H1 (cell line): ENCODE measurements at places on chromosomes 11 and 22. TPM values are rescaled to one million over a fixed set of nuclear protein-coding genes. Genes with fewer than 3 reads are reported as not detected.

- DNase-seq, result no peak
Observed at GRCh38 chr22:30245181-30245984, 1.2 kb downstream of the LIF start.

The CARD16 gene
- not detected in 2 replicates for total RNA-seq

DNA sequence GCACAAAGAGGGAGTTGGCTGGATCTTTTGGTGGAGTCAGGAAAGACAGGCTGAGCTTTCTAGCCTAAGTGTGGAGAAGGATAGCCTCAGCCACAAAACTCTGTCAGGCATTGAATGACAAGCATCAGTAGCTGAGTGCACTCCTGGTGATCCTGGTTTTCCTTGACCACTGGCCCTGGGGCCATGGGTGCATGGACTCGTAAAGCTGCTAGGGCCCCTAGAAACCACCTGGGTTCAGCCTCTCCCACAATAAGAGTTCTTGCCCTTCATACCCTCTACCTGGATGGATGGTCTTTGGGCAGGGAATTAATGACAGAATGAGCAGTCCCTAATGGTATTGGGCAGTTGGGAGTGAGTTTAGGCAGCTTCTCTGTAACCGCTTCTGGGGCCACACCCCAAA, 22.9 kb downstream of the TUB start:
- no peak for DNase-seq

The SLC22A6 gene
- total RNA-seq, result not detected in 2 replicates

The MS4A4A gene
- not detected in 2 replicates for total RNA-seq

The NDUFA6 gene
- 99.5 and 105 TPM in 2 replicates for total RNA-seq

GRCh38 chr11:13944911-13945425, 17.6 kb upstream of the SPON1 start:
- DNase-seq, result no peak

The C11orf42 gene
- not detected in 2 replicates for total RNA-seq

DNA sequence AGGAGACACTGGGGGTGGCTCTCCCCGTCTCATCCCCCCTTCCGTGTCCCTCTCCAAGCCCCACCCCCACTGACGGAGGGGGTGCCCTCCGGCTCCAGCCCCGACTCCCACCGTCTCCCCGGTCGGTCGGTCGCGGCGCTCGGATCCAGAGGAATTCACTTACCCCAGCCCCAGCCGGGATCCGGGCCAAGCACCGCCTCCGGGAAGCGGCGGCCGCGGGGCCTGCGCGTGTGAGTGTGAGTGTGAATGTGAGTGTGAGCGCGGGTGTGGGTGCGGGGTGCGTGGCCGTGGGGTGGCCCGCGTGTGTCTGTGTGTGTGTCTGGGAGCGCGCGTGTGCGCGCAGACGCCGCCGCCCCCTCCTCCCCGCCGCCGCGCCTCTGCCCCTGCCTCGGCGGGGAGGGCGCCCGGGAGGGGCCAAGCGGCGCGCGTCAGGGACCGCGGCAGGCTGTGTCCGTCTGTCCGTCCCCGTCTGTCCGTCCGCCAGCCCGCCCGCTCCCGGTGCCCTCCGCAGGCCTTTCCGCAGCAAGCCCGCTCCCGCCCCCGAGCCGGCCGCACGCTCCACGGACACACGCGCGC, at the start of gene ELFN2:
ELFN2 (minus strand) TSS at position 345 of the 576 bp plus-strand sequence. CDS start 51,945 bp downstream, outside the sequence.
- DNase-seq, result no peak

DNA sequence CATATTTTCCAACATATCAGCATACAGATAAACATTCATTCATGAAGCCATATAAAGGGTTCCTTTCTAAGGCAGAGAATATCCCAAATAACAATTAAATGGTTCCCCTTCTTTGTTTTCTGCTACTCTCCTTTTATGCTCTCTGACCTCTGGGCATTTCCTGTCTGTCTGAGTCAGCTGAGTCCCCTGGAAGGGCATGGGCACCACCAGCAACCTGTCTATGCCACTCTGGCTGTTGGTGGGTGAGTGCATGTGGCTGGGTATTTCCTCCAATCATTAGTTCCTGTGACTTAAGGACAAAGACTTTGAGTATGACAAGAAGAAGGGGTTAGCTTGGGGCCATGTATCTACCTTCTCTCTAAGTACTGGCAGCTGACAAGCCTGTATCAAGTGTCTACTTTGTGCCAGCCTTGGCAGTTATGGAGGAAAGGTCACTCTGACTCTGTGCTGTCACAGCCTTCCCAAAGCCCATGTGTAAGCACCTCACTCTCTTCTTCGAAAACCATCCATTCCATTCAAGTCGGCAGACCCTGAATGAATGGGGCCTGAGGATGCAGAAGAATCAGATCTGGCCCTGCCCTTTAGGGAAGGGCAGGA, 86.3 kb upstream of the PHOX2A start:
- DNase-seq, result no peak

The MS4A12 gene
- total RNA-seq, result 0.39 TPM in 1 of 2 replicates, not detected in the other

The P2RX6 gene
- not detected in 2 replicates for total RNA-seq

The RCOR2 gene
- 78.0 and 80.1 TPM in 2 replicates for total RNA-seq

DNA sequence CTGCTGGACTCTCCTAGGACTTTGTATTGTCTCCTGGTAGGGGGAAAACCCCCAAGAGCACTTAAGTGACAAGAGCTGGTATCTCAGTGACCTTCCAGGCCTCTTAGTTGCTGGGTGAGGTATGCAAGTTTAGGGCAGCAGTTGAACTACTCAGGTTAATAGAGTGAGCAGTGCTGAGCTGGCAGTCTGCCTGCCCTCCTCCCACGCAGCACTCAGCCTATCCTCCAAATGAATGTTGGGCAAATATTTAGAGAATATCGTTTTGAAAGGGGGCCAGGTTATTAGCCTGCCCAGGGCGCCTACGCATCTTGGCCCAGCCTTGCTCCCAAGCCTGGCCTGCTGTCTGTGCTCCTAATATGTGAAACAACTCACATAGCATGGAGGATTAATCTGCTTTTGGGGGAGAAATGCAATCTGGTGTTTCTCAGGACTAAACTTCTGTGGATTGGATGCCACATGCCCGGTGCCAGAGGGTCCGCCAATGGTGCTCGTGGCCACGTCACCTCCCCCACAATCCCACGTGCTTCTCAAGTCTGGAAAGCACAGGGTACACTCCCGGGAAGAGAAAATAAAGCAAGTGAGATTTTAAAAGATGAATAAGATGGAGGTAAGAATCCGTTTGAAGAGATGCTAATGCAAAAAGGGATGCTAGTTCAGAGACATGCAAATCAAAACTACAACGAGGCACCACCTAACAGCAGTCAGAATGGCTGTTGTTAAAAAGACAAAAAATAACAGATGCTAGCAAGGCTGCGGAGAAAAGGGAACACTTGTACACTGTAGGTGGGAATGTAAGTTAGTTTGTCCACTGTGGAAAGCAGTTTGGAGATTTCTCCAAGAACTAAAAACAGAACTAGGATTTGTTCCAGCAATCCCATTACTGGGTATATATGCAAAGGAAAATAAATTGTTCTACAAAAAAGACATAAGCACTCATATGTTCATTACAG, 67.7 kb downstream of the SPON1 start:
- DNase-seq, result no peak

GRCh38 chr11:88414385-88414861, 76.9 kb upstream of the CTSC start:
- no peak for DNase-seq

The CDCA5 gene
- total RNA-seq, result 87.0 and 90.0 TPM in 2 replicates

- DNase-seq, result no peak
Observed at GRCh38 chr11:62432695-62433094, 13.9 kb downstream of the SCGB1A1 start.

GRCh38 chr11:18590571-18590970, 2.0 kb upstream of the UEVLD start:
- no peak for DNase-seq

The SCGB1D2 gene
- total RNA-seq, result not detected in 2 replicates

- DNase-seq, result peak; percentile 72
Observed at GRCh38 chr11:45899448-45900174, 7.5 kb downstream of the FREY1 start.

GRCh38 chr11:64321533-64321932, 3.6 kb downstream of the PRDX5 start:
- DNase-seq, result no peak
